Iris pigment epithelial cell (primary cell): ENCODE measurements at places on chromosomes 2 and 18.

GRCh38 chr2:3222636-3223035 lies 155.0 kb downstream of the EIPR1 start:
- DNase-seq: peak; percentile 6

- DNase-seq: no peak
These were observed 101.3 kb upstream of the SALL3 start for GRCh38 chr18:78878335-78878734.

DNA sequence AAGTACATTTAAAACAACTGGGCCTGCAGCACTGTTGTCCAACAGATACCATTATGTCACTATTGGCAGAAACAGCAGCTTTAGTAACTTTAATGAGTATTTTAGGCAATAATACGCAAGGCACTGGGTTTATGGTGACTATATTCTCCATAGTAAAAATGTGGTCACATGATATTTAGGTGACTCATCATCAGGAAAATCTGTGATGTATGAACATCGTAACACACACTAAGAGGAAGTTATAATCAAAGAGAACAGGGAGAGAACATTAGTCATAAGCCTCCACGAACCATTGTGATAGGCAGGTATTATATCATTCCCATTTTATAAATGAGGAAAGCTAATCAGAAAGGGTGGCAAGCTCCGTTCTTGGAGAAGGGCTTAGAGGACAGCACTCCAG lies 36.9 kb downstream of the RAPH1 start:
- DNase-seq: peak; percentile 86

- no peak for DNase-seq
These were observed 18.0 kb upstream of the LBH start for GRCh38 chr2:30213326-30213725.

GRCh38 chr2:38233231-38233983 lies 143.7 kb downstream of the ATL2 start:
- peak; percentile 54 for DNase-seq

- no peak for DNase-seq
These were observed 186.0 kb upstream of the RMP24 start for GRCh38 chr18:35786365-35787042.
